Heart right ventricle (tissue), 16 donors: ENCODE measurements at places on chromosomes 4 and X. TPM values are rescaled to one million over a fixed set of nuclear protein-coding genes. Genes with fewer than 3 reads are reported as not detected.

DNA sequence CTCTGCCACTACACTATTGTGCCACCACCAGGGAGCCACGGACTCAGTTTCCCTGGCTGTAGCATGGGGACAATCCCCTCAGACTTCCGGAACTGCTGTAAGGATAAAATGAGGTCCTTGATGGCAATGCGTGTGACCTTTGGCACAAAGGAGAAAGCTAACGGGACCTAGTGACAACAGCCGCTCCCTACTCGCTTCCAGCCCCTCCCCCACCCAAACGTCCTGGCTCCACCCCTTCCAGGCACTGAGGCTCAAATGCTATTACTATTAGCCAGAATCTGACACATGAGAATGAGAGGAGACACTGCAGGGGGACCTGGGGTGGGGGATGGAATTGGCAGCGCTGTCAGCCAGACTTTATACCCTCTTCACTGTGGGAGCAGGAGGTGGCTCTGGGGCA lies 5.4 kb upstream of the DUSP9 start:
- peaks cover 7% of the 10 kb centered on the region for H3K4me1 ChIP-seq
- H3K27me3 ChIP-seq: peaks cover 17% of the 10 kb centered on the region
- H3K36me3 ChIP-seq: no peaks in the 10 kb centered on the region

- H3K4me1 ChIP-seq: peaks cover 8% of the 10 kb centered on the region
- no peak for DNase-seq
- H3K27me3 ChIP-seq: peaks cover 68% of the 10 kb centered on the region
- H3K27ac ChIP-seq: no peak overlapping the region
- H3K4me3 ChIP-seq: no peak overlapping the region
Observed at GRCh38 chr4:121952290-121952689, 430 bp upstream of the TRPC3 start.

GRCh38 chr4:151553874-151554273 lies 144.9 kb downstream of the FHIP1A start:
- H3K27me3 ChIP-seq: no peaks in the 10 kb centered on the region
- H3K27ac ChIP-seq: no peak overlapping the region
- no peaks in the 10 kb centered on the region for H3K4me1 ChIP-seq
- no peak for DNase-seq
- H3K4me3 ChIP-seq: no peak overlapping the region

DNA sequence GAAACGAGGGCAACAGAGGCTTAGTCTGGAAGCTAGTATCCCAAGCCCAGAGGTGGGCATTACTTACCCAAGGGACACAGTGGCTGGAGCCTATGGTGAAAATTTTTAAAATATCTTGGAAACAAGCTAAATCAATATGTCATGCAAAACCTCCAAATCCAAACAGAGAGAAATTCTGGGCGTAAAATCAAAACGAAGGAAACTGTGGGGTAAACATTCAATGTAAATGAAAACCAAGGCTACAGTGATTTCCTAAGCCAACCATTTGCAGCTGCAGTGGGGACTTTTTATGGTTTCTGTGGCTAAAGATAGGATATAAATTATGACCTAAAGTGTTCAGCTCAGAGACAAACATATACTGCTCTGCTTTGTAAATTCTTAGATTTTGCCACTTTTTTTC lies 507.7 kb upstream of the DIAPH2 start:
- no peaks in the 10 kb centered on the region for H3K4me1 ChIP-seq
- no peak overlapping the region for H3K27ac ChIP-seq
- no peaks in the 10 kb centered on the region for H3K36me3 ChIP-seq
- H3K4me3 ChIP-seq: no peak overlapping the region
- no peak for DNase-seq

GRCh38 chrX:3504916-3505315 lies 158.5 kb upstream of the MXRA5 start:
- no peak overlapping the region for H3K4me3 ChIP-seq
- H3K27me3 ChIP-seq: no peaks in the 10 kb centered on the region
- H3K36me3 ChIP-seq: no peaks in the 10 kb centered on the region
- DNase-seq: no peak

DNA sequence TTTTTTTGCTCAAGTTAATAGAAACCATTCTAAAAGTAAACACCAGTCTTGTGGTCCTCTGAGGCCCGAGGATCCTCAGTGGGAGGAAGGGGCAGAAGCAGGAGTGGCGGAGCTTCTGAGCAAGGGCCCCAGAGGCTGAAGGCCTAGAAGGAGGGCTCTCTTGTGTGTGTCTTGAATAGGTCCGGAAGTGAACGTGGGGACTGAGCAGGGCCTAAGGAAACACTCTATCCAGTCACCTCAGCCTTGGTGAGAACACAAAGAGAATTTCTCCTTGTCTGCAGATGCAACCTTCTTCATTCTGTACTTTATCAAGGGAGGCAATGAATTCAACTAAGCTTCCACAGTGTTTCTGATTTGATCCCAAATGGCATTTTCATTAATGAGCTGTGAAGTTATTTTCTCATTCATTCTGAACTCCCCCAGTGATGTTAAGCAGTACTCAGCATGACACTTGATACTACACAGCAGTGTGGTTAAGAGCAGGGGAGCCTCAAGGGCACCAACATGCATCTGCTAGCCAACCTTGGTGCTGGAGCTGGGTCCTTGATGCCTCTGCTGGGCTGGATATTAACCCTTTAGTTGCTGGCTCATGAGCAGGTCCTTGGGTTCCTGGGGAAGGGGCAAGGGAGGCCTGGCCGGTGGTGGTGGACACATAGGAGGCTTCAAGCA lies 64.7 kb downstream of the RBM47 start:
- no peaks in the 10 kb centered on the region for H3K27me3 ChIP-seq
- DNase-seq: no peak
- no peak overlapping the region for H3K27ac ChIP-seq
- H3K36me3 ChIP-seq: no peaks in the 10 kb centered on the region

DNA sequence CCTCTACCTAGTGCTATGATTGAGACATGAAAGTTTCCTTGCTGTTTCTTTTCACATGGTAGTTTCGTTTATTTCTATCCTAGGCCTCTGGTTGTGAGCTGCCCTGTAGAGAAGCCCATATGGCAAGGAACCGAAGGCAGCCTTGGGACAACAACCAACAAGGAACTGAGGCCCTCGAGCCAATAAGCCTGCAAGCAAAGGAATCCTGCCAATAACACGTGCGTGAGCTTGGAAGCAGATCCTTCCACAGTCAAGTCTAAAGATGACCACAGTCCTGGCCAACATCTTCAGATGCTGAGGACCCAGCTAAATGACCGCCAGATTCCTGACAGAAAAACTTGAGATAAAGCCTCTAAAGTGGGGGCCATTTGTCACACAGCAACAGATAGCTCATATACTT lies 100.4 kb upstream of the FAM9B start:
- H3K4me3 ChIP-seq: no peak overlapping the region
- no peak for DNase-seq
- H3K4me1 ChIP-seq: no peaks in the 10 kb centered on the region
- H3K36me3 ChIP-seq: no peaks in the 10 kb centered on the region

DNA sequence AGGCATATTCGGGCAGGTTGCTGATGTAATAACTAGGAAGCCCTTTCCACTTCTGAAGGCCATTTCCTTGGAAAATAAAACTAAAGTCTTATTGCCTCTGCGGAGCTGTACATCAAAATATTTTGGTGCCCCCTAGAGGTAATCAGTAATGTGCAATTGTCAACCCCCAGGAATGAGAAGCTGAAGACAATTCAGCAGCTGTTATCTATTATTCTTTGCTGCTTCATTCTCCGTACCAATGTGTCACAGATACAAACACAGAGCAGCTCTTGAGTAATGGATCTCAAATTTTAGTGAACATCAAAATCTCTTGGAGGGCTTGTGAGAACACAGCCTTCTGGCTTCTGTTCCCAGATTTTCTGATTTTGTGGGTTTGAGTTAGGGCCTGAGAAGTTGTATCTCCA lies 3.5 kb upstream of the SLIT2 start:
- no peak for DNase-seq
- no peaks in the 10 kb centered on the region for H3K36me3 ChIP-seq
- no peak overlapping the region for H3K4me3 ChIP-seq
- no peak overlapping the region for H3K27ac ChIP-seq

GRCh38 chr4:47088298-47088697 lies 56.9 kb downstream of the GABRB1 start:
- DNase-seq: no peak
- H3K36me3 ChIP-seq: no peaks in the 10 kb centered on the region
- H3K4me3 ChIP-seq: no peak overlapping the region
- no peaks in the 10 kb centered on the region for H3K27me3 ChIP-seq
- H3K4me1 ChIP-seq: no peaks in the 10 kb centered on the region

GRCh38 chr4:159002950-159003349 lies 99.9 kb upstream of the RAPGEF2 start:
- H3K36me3 ChIP-seq: no peaks in the 10 kb centered on the region
- H3K27ac ChIP-seq: no peak overlapping the region
- H3K4me3 ChIP-seq: no peak overlapping the region
- peaks cover 13% of the 10 kb centered on the region for H3K4me1 ChIP-seq
- no peaks in the 10 kb centered on the region for H3K27me3 ChIP-seq
- DNase-seq: no peak

- no peaks in the 10 kb centered on the region for H3K27me3 ChIP-seq
- DNase-seq: no peak
- H3K4me3 ChIP-seq: no peak overlapping the region
- H3K36me3 ChIP-seq: no peaks in the 10 kb centered on the region
- peaks cover 64% of the 10 kb centered on the region for H3K4me1 ChIP-seq
Observed at GRCh38 chr4:145881989-145882388, 56.6 kb downstream of the ZNF827 start.

GRCh38 chr4:61522312-61522711 lies 322.2 kb downstream of the ADGRL3 start:
- H3K36me3 ChIP-seq: no peaks in the 10 kb centered on the region
- no peak for DNase-seq

DNA sequence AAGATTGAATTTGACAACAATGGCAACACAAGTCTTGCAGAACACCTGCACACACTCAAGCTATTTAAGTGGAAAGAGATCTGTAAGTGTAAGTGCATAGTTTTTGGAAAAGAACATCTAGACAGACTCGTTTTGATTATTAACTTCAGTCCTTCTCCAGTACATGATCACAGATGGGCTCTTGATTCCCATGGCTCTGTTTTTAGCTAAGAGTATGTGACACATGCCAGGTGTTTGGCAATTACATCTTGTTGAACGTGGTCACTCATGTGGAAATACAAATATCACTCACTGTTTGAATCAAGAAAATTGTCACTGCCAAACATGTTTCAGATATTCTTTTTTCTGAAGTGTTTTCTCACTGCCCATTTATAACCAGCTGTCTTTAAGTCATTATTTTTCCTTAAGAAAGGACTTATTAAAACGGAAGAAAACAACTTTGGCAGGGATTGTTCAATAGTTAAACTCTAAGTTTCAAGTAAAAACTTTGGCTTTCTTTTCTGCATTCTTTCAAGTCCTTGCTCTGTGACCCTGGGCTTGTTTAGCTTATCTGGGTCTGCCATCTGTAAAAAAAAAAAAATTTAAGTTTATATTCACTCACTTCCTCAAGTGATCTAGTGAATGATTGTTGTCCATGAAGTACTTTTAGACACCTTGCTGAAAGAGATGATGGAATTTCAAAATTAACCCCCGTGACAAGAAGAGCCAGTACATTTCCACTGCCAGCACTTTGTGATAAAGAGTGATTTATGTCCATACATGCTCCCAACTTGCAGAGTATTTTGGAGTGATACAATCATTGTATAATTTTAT lies 125.4 kb downstream of the ATXN3L start:
- H3K27ac ChIP-seq: no peak overlapping the region
- no peak overlapping the region for H3K4me3 ChIP-seq
- DNase-seq: no peak

DNA sequence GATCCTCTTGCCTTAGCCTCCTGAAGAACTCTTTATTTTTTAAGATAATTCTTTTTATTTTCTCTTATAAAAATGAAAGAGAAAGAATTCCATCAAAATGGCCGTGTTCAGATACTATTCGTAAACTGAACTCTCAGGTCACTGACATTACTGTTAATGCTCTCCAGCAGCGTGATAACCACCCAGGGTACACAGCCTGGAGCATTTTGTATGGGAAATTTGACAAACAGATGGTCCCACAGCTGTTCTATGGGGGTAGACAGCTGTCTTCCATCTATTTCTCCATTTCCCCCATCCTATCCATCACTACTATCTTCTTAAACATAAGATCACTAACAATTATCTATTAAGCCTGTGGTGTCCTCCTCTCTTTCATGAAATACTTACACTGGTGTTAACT lies 47.8 kb downstream of the SYNPO2 start:
- no peak overlapping the region for H3K4me3 ChIP-seq
- H3K4me1 ChIP-seq: peaks cover 73% of the 10 kb centered on the region
- no peak for DNase-seq
- H3K27me3 ChIP-seq: no peaks in the 10 kb centered on the region
- H3K27ac ChIP-seq: no peak overlapping the region
- H3K36me3 ChIP-seq: no peaks in the 10 kb centered on the region

DNA sequence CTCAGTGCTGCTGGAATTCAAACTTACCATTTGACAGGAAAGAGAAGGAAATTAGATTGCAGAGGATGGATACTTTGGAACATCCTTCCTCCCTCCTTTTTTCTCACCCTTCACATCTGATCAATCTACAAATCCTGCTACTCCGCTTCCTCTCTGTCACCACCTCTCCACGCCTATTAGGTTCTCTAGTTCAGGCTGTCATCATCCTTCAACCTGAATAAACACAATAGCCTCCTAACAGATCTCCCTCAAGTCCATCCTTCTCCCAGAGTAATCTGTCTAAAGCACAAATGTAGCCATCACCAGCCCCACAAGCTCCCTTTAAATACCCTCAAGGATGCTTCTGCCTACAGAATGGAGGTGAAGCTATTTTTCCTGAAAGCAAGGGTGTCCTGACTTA lies 20.0 kb upstream of the SLAIN2 start:
- no peak overlapping the region for H3K27ac ChIP-seq
- DNase-seq: no peak
- no peaks in the 10 kb centered on the region for H3K4me1 ChIP-seq
- H3K4me3 ChIP-seq: no peak overlapping the region

DNA sequence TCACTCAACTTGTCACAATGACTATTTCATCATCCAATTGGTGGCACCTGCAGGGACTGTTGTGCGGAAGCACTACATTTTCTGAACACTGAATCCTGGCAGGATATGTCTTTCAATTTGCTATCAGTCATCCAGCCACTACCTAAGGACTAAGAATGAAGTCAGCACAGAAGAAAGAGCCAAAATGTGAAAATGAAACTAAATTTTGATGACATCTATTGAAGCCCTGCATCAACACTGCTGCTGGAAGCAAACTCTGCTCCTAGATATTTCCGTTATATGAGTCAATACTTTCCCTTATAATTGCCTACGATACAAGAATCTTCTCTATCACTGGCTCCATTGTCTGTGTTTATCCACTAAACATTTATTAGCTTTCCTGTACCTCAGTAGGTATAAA lies 917.9 kb downstream of the RAPGEF2 start:
- no peak for DNase-seq
- H3K4me1 ChIP-seq: no peaks in the 10 kb centered on the region
- no peak overlapping the region for H3K4me3 ChIP-seq
- no peaks in the 10 kb centered on the region for H3K27me3 ChIP-seq
- no peak overlapping the region for H3K27ac ChIP-seq
- no peaks in the 10 kb centered on the region for H3K36me3 ChIP-seq

GRCh38 chr4:187491959-187492358 lies 503.6 kb upstream of the ZFP42 start:
- DNase-seq: no peak
- no peaks in the 10 kb centered on the region for H3K4me1 ChIP-seq
- H3K4me3 ChIP-seq: no peak overlapping the region
- no peaks in the 10 kb centered on the region for H3K27me3 ChIP-seq
- no peak overlapping the region for H3K27ac ChIP-seq
- no peaks in the 10 kb centered on the region for H3K36me3 ChIP-seq

ESX1 gene
- not detected for total RNA-seq

DLG3 gene
- total RNA-seq: 12.3 TPM

CLIC2 gene
- 10.9 TPM for total RNA-seq

DNAAF6 gene
- total RNA-seq: not detected

DMP1 gene
- not detected for total RNA-seq

RRH gene
- not detected for total RNA-seq
